Breast epithelium (tissue), 4 donors: ENCODE measurements at places on chromosomes 3 and 15. TPM values are rescaled to one million over a fixed set of nuclear protein-coding genes. Genes with fewer than 3 reads are reported as not detected.

Gene SCG5
- not detected for total RNA-seq

- no peaks in the 10 kb centered on the region for H3K4me1 ChIP-seq
- H3K4me3 ChIP-seq = no peak overlapping the region
- no peaks in the 10 kb centered on the region for H3K27me3 ChIP-seq
These were observed 45.4 kb upstream of the RAD18 start for GRCh38 chr3:9008550-9009255.

GRCh38 chr3:101828276-101828675 lies 21.0 kb upstream of the NFKBIZ start:
- peak overlapping the region; percentile 45 for H3K4me3 ChIP-seq
- H3K27ac ChIP-seq = peak overlapping the region; percentile 82
- DNase-seq = no peak
- H3K4me1 ChIP-seq = no peaks in the 10 kb centered on the region
- no peaks in the 10 kb centered on the region for H3K27me3 ChIP-seq

DNA sequence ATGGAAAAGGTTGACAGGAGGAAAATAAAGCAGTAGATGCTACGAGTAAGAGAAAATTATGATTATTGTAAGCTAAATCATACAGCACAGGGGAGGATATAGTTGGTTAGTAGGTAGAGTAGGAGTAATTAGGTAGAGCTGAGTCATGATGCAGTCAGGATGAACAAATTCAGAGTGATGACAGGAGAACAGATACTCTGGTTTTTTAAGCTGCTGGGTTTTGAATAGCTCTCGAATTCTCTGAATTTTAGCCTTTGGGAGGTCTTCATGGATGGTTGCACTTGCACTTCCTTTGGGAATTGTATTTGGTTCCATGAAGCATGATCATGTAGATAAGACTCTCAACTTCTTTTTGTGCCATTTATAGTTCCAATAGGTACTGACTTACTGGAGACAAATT lies 96.2 kb downstream of the ECT2 start:
- no peak overlapping the region for H3K4me3 ChIP-seq
- H3K27me3 ChIP-seq = no peaks in the 10 kb centered on the region
- H3K4me1 ChIP-seq = no peaks in the 10 kb centered on the region
- no peak for DNase-seq
- H3K36me3 ChIP-seq = no peaks in the 10 kb centered on the region
- no peak overlapping the region for H3K27ac ChIP-seq
